Astrocyte of the cerebellum (primary cell): ENCODE measurements at places on chromosomes 5 and 9.
A peak's percentile ranks its signal among the peaks of the same experiment; 100 is the strongest.

DNA sequence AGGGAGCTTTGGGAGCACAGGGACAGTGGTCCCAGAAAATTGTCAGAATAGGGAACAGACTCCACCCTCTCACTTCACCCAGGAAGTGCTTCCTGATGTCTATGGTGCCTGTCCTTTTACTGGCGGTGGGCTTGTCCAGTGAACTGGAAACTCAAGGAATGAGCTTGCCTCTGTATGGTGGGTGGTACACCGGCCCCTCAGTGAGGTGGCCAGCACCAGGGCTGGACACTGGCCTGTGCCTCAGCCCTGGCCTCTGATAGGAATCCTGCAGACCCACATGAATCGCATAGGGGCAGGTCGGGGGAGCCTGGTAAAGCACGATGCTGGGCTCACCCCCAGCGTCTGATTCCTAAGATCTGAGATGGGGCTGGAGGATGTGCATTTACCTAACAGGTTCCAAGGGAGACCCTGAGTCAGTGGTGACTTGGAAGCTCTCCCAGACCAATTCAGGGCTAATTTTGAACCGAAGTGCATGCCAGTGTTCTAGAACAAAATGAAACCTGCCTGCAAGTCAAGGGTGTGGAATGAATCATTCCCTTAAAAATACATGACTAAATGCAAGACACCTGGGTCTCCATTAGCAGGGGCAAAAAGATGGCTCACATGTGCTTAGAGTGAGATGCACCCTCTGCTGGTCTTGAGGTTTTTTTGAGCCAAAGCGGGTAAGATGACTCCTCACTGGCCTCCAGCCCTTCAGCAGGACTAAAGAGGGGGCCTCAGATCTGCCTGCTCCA is 178.3 kb downstream of the HSPA4 start:
- DNase-seq, result no peak

DNA sequence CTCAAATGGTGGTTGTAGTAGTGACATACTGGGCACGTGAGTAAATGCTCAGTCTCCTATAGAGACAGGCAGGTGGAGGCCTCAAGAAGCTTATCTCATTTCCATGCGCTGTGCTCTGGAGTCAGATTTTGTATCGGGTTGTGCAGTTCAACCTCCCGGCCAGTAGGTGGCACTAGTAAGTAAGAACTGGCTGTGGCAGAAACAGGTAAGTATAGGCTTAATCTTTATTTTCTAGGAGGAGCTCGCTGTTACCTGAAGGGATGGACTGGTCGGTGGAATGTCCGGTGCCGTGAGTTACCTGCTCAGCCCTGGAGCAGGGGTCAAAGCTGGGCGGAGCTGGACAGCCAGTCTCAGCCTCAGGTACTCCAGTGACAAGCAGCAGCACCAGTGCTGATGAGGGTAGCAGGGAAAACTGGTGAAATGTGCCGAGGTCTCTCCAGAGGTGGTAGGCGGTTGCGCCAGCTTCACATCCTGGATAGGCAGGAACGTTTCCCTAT is 880.1 kb upstream of the SEMA6A start:
- DNase-seq, result no peak

DNA sequence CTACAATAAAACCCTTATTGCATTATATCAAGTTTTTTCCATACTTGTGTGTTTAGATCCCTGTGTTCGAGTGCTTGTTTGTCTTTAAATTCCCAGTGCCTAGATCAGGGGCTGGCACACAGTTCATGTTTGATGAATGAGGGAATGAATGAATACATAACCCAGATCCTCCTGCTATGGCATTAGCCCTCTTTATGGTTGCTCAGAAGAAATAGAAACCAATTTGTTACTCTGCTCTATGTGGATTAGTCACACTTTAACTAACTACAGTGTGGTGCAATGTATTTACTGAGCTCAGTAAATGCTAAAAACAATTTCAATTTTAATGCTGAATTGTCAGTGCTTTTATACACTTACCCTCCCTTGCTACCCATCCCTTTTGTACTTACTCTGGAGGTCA is 16.4 kb upstream of the GALNT10 start:
- no peak for DNase-seq

- DNase-seq, result no peak
Measured at GRCh38 chr9:110659891-110660541, 8.6 kb upstream of the MUSK start.

DNA sequence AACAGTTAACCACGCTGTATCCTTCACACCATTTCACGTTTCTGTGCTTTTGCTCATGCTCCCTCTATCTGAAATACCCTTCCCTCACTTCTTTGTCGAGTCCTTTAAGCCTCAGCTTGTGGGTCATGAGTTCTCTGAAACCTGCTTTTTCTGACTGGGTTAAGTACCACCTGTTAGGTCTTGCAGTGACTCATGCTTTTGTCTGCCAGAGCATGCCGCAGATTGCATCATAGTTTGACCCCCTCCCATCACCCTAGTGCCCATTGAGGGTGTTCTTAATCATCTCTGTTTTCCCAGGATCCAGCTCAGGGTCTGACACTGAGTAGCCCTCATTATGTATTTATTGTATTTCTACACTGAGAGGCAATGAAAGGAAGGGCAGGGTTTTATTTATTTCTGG is 190.2 kb downstream of the ASTN2 start:
- peak; percentile 0 for DNase-seq

GRCh38 chr5:10690460-10691440 is 70.3 kb downstream of the DAP start:
- no peak for DNase-seq

DNA sequence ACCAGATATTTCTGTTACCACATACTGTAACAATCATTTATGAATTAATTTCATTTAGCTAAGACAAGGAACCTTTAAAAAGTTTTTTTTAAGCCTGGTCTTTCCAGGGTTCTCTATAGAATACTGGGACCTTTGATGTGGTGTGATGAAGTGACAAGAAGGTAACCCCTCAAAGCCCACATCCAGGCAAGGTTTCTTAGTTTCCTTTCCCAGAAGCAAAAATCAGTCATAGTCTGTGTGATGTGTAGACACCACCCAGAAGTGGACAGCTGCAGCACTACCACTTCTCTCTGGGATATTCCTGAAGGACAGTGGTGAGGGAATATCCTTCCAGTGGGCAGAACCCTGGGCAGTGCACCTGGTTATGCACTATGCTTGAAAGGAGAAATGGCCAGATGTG is 115.6 kb downstream of the TTC39B start:
- DNase-seq, result no peak
